ENCODE measurements at places on chromosomes 7 and 10. TPM values are rescaled to one million over a fixed set of nuclear protein-coding genes. Genes with fewer than 3 reads are reported as not detected.

GRCh38 chr10:72682638-72683037 is 9.3 kb upstream of the MCU start:
- peak; percentile 65 for DNase-seq

DNA sequence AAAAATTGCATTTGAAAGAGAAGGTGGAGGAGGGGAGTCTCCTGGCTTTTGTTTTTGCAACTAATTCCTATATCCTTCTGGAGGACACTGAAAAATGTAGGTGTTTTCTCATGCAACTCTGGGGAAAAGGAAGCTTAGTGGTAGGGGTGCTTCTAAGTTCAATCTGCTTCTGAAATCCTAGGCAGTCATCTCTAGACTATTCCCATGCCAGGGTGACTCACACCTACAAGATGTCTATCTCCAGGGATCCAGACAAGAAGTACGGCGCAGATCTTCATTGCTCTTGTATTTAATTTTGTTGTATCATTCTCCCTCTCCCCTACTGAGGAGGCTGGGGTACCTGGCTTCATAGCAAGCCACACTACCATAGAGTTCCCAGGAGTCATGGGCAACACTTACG is 258.8 kb downstream of the PHF14 start:
- no peak for DNase-seq

DNA sequence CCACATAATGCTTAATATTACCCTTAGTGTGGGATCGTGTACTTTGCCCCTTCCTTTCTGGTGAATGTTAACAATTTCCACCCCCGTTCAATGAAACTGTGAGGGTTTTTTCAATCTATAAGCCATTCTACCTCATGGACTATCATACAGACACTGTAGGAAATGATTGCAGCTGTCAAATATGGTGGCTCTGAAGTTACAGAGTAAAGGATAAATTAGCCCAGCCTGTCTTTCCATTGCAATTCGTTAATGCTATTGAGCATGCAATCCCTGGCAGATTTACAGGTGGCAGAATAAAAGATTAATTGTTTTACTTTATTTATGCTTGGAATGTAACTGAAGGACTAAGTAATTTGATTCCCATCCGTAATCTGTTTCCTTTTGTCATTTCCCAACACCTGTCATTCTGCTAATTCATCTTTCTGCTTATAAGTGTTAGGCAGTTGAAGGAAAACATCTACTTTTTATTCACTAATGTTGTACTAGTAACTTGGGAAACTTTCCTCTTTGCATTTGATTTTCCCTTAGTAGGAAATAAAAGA is 1211.6 kb upstream of the LRRN3 start:
- DNase-seq: no peak

Gene PLEKHS1
- not detected for total RNA-seq

Gene HOXA2
- total RNA-seq: 0.42 TPM

DNA sequence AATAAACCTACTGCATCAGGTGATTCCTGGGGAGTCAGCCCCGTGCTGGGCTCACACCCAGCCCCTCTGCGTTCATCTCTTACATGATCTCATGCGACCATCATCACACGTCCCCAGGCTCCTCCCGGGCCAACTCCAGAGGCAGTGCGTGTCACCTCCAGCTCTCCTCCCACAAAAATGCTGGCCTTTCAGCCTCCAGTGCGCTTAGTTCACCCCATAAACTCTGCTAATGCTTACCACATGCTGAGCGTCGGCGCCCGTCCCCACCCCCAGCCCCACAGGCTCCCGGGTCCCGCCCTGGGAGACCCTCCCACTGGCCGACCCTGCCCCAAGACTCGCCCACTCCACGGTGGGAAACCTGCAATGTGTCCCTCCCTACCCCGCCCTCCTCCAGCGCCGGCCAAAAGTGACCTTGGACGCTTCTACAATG is 816 bp upstream of the SDK1 start:
- DNase-seq: no peak

Gene PTF1A
- not detected for total RNA-seq

Gene FANK1
- total RNA-seq: 1.4 TPM

DNA sequence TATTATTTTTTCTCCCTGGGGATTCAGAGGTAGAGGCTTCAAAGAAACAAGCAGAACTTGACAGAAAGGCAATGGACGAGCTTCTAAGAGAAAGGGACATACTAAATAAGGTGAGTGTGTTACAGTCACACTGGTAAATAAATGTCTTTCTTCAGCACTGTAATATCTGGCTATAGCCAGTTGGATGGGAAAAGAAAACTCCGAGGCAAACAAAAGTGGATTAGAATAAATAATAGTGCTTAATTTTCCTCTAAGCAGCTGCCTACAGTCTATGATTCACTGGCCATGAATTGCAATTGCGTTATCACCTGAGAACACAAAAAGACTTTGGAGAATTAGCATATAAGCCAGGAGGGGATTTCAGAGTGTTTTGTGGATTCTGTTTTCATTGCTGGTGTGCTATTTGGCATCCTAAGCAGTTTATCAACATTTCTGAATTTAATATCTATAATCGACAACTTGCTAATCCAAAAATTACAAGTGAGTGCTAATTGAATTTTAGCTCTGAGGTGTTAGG is 23.2 kb downstream of the CFAP58 start:
- DNase-seq: no peak

DNA sequence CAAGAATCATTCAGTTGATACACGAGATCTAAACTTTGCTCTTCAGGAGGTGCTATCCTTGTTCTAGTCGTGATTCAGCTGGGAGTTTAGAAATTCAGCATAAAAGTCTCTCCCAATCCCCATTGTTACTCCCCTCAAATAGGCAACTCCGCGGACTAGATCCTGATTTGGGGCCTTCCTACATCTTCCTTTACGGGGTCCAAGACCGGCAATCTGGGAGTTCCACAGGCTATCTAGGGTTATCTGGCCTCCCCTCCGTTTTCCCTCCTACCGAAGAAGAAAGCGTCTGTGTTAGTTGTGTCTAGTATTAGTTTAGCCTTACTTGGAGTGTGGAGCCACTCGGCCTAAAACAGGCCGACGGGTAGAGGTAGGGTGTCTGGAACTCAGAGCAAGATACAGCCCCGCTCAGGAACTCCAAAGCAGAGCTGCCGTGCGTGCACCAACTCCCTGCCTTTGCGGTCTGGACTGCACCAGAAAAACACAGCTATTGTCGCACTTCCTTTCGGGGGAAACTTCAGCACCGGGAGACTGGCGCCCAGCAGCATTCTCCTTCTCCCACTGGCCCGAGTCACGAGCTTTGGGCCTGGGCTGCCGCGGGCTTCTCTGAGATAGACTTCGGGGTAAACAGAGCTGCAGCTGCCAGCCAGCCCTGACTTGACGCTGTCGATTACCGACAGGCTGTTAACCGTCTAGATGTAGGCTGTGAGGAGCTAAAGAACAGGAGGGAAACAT is 1.5 kb upstream of the DLX5 start:
- no peak for DNase-seq

- no peak for DNase-seq
These were observed 346.9 kb upstream of the PODXL start for GRCh38 chr7:131903315-131903714.

DNA sequence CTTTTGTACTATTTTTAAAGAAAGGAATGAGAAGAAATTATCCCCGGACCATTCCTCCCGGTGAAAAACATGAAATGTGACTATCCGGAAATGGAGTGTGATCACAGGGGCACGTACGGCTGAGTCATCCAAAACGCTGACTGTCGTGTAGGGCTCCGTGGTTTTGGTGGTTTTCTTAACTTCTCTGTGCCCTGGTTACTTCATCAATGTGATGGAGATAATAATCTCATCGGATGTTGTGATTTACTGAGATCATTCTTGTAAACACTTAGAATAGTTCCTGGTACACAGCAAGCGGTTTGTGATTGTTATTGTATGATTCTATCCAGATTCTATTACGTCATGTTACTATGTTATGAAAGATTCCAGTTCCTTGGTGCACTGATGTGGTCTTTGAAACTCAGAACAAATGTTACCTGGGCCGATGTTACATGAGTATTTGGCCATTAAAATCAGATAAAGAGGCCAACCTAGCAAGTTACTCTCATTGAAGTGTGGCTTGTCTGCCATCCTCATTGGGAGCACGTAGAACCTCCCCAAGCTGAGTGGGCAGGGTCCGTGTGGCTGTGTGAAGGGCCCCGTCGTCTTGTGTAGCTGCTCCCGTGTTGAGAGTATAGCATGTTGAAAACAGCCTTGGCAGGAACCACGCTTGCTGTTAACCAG is 99.5 kb downstream of the CAMK1D start:
- peak; percentile 70 for DNase-seq

- DNase-seq: no peak
These were observed 27.0 kb downstream of the DLD start for GRCh38 chr7:107917763-107918651.

All from myocyte (in vitro differentiated cells).